NCI-H1417 (cell line): ENCODE measurements at places on chromosomes 1 and 21.

GRCh38 chr1:30511991-30512913 lies 211.1 kb downstream of the MATN1 start:
- DNase-seq, result no peak

DNA sequence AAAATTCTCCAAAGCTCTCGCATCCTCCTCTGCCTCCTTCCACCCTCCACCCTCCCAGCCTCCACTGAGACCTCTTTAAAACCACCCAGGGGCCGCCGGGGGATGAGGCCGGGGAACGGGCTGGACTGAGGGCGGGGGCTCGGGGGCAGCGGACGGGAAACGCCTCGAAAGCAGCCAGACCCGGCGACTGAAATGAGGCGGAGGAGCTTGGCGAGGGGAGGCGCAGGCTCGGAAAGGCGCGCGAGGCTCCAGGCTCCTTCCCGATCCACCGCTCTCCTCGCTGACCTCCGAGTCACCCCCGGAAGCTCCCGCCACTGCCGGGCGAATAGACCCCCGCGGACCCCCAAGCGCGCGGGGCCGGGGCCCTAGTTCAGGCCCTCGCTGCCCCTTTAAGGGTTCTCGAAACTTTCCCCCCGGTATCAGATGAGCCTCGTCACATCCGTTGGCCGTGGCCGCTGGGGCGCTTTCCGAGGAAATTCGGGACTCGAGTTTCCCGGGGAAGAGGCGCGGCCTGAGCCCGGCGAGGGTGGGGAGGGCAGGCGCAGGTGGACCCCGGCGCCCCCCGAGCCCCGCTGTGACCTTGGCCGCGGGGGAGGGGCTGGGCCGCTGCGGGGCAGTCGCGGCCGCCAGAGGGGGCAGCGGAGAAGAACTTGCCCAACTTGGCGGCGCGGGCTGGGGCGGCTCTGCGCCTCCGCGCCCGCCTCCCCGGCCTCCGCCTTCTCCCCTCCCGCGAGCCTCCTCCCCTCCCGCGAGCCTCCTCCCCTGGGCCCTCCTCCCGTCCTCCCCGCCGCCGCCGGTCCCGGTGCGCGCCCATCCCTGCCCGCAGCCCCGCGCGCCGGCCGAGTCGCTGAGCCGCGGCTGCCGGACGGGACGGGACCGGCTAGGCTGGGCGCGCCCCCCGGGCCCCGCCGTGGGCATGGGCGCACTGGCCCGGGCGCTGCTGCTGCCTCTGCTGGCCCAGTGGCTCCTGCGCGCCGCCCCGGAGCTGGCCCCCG lies at the start of gene BACE2:
TSS of gene BACE2 (plus strand) at position 813 of the 995 bp plus-strand sequence. CDS start at position 917, 104 bp downstream.
- peak; percentile 84 for DNase-seq

GRCh38 chr21:40186045-40186444 lies 318.8 kb downstream of the PCP4 start:
- no peak for DNase-seq

GRCh38 chr21:35206141-35207125 lies 157.3 kb upstream of the RUNX1 start:
- DNase-seq, result no peak

- DNase-seq, result no peak
Measured at GRCh38 chr1:2150801-2151200, 43.8 kb downstream of the FAAP20 start.

DNA sequence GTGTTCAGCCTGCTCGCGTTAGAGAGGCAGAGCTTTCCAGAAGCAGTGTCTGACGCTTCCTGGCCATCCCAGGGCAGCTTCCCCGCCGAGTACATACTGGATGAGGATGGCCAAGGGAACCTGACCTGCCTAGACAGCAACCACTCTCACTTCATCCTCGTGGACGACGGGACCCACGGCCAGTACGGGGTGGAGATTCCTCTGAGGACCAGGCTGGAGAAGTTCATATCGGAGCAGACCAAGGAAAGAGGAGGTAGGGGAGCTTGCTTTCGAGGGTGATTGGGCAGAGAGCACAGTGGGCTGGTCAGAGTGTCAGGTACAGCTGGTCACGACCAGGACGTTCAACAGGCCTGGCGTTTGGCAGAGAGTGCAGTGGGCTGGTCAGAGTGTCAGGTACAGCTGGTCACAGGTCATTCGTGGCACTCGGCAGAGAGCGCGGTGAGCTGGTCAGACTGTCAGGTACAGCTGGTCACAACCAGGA lies 22.4 kb downstream of the TRPM2 start:
- no peak for DNase-seq

- DNase-seq, result no peak
Measured at GRCh38 chr1:204232526-204232925, 18.7 kb upstream of the GOLT1A start.

DNA sequence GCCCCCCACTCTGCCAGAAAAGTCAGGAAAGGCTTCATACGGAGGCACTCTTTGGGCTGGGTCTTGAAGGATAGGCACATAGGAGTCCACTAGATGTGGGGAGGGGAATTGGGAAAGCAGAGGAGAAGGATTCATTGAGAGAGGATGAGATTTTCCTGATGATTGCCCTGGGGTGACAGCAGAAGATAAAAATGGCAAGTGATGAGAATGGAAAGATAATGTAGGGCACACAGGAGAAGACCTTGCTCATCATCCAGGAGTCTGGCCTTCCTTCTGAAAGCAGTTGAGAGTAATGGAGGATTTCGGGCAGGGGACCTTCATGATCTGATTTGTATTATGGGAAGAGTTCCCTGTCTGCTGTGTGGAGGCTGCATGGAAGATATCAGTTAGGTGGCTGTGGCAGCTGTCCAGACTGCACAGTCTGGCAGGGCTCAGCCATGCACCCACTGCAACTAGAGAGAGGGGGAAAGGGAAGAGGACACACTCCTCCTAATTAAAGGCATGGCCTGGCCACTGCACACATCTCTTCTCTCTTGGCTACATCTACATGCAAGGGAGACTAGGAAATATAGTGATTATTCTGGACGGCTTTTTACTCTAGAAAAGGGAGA lies 9.6 kb upstream of the FABP3 start:
- DNase-seq, result no peak

DNA sequence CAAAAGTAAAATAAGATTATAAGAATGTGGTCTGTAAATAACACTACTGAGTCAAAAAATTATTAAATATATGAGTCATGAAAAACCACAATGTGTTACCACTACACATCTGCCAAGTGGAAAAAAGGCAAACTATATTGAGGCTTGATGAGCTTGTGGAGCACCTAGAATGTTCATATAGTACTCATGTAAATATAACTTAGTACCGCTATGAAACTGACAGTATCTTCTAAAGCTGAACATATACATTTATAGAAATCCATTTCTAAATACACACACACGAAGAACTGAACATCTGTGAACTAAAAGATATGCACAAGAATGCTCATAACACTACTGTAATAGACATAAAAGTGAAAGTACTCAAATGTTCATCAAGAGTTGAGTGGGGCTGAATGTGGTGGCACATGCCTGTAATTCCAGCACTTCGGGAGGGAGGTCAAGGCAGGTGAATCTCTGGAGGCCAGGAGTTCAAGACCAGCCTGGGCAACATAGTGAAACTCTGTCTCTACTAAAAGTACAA lies 18.5 kb upstream of the GBP3 start:
- no peak for DNase-seq

- no peak for DNase-seq
Measured at GRCh38 chr1:86231076-86231475, 74.5 kb upstream of the COL24A1 start.

DNA sequence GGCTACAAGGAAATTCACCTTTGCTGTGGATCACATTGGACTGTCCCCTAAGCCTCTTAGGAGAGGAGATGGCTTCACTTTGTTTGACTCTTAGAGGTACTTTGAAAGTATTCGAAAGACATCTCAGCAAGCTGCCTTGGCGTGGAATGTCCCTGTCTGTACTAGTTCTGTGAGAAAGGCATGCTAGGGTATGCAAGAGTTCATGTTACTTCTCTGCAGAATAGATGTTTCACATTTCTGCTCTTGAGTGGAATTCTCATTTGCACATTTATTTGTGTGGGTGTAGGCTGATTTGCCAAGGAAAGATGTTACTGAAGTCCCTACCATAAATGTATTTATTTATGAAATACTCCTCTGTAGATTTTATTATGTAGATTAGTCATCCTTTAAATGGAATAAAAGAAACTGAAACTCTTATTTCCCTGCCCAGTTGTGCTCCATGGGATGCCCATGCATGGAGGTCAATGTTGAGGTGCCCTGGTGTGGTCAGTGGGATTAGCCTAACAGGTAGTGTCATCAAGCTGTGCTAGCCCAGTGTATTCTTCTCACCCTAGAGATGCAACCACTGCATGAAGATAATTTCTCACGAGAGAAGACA lies 13.8 kb downstream of the MIA3 start:
- no peak for DNase-seq

DNA sequence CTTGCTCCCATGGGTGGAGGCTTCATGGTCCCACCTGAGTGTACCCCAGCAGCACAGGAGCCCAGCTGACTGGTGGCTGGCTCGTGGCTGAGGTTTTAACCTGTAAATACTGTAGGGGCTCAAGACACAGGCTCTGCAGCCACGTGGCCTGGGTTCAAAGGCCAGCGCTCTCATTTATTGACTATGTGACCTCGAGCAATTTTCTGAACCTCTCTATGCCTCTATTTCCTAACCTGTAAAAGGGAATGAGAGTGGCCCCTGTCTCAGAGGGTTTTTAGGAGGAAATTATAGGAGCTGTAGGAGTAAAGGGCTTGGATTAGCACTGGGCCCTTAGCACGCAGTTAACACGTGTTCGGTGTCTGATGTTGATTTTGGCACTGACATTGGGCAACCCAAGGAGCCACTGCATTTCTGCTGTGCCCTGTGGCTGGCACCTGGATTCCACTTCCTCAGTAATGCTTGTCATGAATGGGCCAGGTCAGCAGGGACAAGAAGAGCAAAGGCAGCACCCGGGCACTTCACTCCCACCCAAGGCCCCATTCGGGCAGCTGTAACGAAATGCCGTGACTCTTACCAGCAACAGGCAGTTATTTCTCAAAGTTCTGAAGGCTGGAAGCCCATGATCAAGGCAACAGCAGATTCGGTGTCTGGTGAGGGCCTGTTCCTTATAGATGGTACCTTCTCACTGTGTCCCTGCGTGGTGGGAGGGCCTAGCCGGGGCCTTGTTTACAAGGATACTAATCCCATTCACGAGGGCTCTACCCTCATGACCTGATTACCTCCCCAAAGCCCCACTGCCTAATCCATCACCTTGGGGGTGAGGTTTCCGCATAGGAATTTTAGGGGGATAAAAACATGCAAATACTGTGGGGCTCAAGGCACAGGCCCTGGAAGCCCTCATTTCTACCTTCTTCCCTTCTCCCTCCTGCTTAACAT lies 25.2 kb downstream of the ARHGEF10L start:
- no peak for DNase-seq

DNA sequence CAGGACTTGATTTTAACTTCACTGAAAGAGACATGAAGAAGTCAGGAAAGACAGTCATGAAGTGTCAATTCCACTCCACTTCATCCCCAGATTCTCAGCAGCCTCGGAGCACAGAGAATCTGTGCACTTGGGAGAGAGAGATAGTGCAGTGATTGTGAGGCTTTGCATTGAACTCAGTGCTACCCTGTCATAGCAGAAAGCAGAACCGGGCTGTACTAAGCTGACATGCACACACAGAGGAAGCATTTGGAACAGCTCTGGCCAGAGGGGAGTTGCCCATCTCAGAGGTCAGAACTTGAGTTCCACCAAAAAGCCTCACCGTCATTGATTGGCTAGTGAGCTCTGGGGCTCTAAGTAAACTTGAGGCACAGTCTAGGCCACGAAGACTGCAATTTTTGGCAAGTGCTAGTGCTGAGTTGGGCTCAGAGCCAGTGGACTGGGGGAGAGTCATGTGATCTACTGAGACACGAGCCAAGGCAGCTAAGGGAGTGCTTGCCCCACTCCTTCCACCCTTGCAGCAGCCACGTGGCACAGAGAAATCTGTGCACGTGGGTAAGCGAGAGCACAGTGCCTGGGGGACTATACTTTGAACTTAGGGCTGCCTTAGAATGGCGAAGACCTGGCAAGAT lies 810.2 kb upstream of the ADAMTS5 start:
- DNase-seq, result no peak

DNA sequence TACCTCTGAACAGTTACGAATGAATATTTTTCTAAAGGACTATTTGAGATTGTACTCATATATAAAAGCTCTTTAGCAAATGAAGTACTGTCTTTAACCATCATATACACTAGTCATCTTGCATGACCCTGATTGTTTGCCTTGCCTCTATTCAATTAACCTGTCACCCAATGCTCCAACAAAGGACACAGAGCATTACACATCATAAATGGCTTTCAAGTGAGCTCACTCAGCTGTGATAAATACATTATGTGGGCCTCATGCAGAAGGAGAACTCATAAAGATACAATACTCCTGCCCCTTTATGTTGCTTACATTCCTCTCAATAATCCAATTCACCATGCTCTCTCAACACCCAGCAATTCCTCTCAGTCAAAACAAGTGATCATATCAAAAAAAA lies 993.0 kb upstream of the PRMT6 start:
- peak; percentile 75 for DNase-seq

DNA sequence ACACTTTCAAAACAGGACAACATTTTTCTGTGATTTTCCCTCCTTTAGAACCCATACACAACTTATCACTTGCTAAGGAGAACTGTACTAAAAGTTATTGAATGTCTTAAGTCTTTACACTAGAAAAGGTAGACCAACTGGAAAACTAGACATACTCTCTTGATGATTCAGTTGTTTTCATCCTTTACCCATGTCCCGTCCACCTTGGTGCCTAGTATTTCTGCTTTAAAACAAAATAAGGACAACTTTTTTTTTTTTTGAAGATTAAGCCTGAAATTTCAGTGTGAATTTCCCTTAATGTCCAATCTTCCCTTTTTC lies 4.5 kb downstream of the CDKN2C start:
- DNase-seq, result no peak
